ENCODE measurements at places on chromosomes 6 and 20.

DNA sequence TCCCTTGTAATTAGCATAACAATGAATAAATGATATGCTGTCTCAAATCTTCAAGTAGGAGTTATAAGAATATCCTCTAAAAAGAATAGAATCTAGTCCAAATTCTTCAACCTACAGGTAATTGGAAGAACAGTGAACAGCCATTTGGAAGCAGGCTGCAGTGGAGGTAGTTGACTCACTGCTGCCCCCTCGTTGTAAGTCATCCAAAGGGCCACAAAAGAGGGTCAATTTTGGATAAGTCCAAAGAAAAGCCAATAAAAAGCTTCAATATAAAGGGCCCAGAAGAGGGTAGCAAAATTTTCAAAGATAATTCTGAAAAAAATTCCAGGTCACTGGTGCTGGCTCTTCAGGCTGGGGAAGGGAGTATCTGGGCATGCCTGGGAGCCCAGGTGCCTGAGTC is 60.8 kb upstream of the SSTR4 start:
- no peak for DNase-seq

DNA sequence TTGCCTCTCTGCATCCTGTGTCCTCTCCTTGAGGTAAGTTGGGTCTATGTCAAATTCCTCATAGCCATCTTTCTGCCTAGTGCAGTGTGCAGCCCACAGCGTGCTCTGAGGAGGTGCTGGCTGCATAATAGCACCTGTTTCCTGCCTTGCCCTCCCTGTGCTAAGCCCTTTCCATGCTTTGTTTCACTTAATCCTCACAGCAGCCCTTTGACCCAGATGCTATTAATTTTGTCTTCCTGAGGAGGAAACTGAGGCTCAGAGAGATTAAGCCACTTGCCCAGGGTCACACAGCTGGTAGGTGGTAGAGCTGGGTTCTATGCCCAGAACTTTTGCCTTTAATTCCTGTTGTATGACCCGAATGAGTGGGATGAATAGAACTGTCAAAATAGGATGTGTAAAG is 13.5 kb downstream of the FAM83D start:
- DNase-seq = no peak

DNA sequence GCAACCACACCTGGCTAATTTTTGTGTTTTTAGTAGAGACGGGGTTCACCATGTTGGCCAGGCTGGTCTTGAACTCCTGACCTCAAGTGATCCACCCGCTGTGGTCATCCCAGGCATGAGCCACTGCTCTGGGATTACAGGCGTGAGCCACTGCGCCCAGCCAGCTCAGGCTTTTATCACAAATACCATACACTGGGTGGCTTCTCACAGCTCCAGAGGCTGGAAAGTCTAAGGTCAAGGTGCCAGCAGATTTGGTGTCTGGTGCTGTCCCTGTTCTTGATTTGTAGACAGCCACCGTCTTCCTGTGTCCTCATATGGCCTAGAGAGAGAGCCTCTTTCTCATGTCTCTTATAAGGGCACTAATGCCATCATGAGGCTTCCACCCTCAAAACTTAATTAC is 25.9 kb downstream of the SHLD1 start:
- DNase-seq = no peak

- DNase-seq = no peak
Measured at GRCh38 chr6:144568241-144568640, 283.1 kb downstream of the UTRN start.

GRCh38 chr6:156058356-156058755 is 602.7 kb upstream of the NOX3 start:
- no peak for DNase-seq

- DNase-seq = no peak
Measured at GRCh38 chr6:151719070-151719469, 88.4 kb upstream of the ESR1 start.

GRCh38 chr20:33311996-33312395 is 29.0 kb downstream of the BPIFB1 start:
- no peak for DNase-seq

DNA sequence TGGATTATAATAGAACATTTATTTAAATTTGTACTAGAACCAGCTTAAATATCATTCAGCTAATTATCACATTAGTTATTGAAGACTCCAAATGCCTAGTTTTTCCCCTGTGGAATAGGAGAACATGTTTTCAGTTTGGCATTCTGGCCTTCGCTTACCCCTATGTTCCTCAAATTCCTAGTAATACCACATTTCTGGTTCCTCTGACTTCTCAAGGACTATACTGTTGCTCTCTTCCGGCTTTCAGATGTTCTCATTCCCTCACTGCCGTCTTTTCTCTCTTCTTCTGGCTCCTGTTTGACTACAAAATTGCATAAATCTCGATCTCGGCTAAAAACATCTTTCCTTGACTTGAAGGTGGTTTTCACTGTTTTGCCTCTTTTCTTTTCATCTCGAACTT is 71.8 kb upstream of the KHDRBS2 start:
- DNase-seq = no peak

GRCh38 chr6:56618050-56618449 is 24.6 kb downstream of the DST start:
- no peak for DNase-seq

- no peak for DNase-seq
Measured at GRCh38 chr20:34915131-34915530, 38.7 kb downstream of the ACSS2 start.

DNA sequence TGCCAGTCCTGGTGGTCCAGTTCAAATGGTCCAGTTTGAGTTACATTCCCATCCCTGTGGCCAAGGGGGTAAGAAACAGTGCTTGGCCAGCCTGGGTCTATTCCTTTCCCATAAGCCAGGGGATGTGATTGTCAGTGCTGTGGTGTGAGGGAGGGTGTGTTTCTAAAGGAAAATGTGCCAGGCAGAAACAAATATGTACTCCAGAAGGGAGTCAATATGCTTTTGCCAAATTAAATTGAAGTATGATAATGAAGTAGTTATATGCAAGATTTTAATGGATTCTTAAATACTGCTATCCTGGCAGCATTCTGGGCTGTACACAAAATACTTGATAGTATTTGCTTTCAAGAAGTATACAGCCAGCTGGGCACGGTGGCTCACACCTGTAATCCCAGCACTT is 16.6 kb upstream of the PAQR8 start:
- no peak for DNase-seq
